Dermis blood vessel endothelial cell (primary cell): ENCODE measurements at places on chromosomes 11 and 22.

- DNase-seq = no peak
Measured at GRCh38 chr22:44108806-44109385, 71.8 kb upstream of the PARVG start.

GRCh38 chr11:113603277-113604059 is 102.6 kb downstream of the TMPRSS5 start:
- peak; percentile 50 for DNase-seq

GRCh38 chr22:38257181-38257580 is 15.6 kb downstream of the TMEM184B start:
- DNase-seq = peak; percentile 72

- DNase-seq = no peak
Measured at GRCh38 chr11:73325036-73325981, 17.2 kb downstream of the ARHGEF17 start.

DNA sequence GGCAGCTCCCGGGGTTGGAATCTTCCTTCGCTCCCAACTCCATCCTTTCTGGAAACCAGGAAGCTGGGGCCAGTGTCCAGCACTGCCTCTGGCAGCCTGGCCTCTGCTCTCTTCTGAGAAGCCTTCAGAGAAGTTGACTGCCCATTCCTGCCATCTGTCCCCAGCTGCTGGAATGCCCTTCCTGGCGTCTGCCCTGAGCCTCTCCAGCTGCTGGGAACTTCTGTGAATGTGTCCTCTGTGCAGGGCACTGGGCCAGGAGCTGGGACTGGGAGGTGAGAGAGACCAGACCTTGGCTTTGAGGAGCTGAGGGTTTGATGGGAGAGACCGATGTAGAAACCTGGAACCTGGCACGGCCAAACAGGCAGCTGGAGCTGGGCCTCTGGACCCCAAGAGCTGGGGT is 5.9 kb upstream of the SOX10 start:
- no peak for DNase-seq

DNA sequence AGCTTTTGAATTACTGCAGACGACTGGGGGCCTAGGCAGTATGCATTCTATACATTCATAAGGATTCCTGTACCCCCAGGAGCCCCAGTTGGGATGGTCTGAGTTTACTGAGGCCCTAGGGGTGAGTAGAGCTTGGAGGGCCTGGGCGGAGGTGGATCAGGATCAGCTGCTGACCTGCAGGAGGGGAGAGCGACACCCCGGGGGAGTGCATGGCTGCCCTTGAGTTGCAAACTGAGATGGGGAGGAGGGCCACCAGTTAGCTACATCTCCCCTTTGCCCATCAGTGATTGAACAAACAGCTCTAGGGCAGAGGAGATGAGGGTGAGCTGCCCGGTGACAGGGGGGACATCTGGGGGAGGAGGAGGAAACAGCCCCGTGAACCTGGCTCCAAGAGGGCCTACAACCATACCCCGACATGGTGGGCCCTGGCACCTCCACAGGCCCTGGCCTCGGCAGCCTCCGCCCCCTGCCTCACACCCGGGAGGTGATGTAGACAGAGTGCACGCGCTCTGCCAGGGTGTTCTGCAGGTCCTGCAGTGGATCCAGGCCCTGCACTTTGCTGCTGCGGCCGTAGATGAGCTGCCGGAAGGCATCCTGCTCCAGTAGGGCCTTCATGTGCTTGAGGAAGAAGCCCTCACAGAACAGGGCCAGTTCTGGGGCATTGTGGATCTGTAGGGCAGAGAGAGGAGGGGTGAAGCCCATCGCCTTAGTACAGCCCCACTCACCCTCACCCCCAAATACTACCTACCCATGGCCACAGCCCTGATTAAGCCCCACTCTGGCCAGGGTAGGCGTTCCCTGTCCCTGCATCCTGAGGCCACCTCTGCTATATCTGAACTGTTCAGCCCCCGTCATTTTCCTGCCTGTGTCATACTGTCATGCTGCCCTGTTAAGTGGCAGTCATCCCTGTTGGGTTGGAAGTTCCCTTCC is 46.8 kb downstream of the NAT10 start:
- DNase-seq = no peak

- peak; percentile 54 for DNase-seq
Measured at GRCh38 chr22:49961005-49961600, 531 bp downstream of the PIM3 start.

DNA sequence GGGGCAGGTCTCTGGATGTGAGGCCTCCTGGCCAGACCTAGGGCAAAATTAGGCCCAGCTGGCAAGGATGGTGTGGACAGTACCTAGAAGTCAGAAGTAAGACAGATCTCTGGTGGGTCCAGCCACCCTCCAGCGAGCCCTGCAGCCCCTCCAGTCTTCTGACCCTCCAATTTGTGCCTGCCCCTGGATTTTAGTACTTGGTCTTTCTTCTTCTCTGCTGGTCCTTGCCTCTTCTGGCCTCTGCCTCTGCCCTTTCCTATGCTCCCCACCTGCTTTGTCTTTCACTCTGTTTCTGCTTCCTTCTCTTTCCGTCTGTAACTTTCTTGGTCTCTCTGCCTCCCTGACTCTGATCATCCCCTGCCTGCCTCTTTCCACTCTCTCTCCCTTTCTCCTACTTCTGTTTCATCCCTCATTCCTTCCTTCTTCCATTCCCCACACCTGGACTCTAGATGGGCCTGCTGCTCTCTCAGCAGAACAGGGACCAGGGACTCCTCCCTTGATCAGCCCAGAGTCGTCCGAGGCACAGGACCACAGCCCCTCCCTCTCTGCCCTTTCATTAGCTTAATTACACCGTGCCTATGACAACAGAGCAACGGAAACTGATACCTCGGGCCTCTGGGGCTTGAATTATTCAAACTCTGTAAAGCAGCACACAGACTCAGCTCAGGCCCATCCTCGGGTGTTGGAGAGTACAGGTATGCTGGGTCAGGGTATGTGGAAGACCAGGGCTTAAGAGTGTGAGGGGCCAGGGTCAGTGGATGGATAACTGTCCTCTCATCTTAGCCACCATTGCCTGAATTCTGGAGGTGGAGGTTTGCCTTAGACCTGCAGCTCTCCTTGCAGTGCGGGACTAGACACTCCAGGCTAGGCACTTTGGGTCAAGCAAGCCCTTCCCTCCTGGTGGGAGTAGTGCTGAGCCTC is at the start of gene CHRNA10:
Gene CHRNA10 (minus strand): TSS at position 51 of the 921 bp plus-strand sequence. CDS start 72 bp downstream, outside the sequence.
- no peak for DNase-seq

GRCh38 chr11:62493801-62494200 is 52.8 kb downstream of the AHNAK start:
- DNase-seq = no peak

DNA sequence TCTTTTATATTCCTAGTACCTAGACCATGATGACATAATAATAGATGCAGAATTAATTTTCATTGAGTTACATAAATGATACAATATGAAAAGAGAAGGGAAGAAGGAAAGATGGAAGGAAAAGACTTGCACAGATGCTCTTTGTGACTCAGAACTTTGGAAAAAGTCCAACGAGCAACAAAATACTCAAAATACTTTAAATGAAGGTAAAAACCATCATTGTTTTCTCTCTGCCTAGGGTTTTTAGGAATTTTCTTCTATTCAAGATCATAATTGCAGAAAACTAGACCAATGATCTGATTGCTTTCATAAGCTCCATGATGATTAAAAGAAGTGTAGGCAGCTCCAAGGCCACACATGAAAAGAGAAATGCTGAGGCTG is 276.9 kb downstream of the KIRREL3 start:
- no peak for DNase-seq

- DNase-seq = peak; percentile 92
Measured at GRCh38 chr11:128908391-128909246, 17.5 kb downstream of the KCNJ5 start.

DNA sequence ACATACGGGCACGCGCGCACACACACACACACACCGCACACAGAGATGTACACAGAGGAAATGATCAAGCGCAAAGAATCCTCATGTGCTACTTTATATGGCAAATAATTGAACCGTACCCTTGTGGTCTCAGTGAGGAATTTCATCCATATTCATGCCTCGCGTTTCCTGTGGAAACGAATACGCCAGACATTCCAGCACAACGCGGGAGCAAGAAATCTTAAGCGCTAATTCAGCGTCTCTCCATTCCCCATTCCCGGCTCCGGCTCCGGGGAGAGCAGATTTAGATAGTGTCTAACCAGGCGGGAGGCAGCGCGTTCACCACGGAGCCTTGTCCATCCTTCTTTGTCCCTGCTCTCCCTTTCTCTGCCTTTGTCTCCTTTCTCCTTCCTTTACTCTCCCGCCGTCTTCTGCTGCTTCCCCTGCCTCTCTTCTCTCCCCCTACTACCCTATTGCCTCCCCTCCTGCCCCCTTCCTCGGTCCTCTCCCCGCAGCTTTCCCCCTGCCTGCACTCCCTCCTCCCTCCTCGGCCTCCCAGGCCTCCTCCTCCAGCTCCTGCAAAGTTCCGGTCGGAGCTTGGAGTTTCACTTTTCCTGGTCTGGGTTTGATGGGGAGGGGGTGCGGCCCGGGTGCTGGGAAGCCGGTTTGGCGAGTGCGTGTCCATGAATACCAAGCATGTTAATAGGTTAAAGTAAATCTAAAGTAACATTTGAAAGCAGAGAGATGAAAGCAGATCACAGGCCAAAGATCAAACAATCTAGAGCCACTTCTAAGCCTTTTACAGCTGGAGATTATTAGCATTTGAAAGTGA is 579.3 kb downstream of the BUD13 start:
- peak; percentile 53 for DNase-seq

DNA sequence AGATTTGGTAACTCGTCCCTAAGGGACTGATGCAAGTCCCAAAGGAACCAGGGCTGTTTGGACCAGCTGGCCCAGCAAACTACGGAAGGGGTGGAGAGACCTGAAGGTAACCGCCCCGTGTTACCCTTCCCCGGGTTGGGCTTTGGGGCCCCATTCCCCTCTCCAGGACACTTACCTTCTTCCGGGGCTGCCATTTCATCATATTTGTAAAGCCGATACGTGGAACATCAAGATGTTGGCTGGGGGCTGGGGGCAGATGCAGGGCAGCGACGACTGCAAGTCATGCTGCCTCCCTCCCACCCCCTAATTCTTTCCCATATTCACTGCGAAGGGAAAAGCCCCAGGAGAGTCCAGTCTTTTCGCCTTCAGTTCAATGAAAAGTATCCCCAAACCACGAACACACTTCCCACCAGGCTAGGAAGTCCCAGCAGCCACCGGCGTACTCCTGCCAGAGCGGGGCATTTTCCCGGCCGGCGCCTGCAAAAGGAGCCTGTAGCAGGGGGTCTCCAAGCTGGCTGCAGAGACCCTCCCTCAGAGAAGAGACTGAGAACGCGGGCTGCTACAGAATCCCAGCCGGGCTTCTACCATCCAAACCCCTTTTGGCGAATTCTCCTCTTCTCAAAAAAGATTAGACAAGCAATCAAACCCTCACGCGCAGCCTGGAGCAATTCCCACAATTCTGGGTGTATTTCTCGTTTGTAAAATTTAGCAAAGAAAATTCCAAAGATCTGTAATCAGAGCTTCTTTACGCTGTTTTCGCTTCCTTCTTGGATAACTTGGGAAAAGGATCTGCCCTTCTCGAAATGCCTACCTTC is 236.7 kb downstream of the TTC28 start:
- peak; percentile 22 for DNase-seq

- no peak for DNase-seq
Measured at GRCh38 chr11:72573855-72574445, 100.3 kb downstream of the PDE2A start.

- no peak for DNase-seq
Measured at GRCh38 chr11:84247129-84247528, 961.0 kb upstream of the CCDC90B start.
